ENCODE measurements at places on chromosomes 4 and X.

- DNase-seq = no peak
These were observed 70.2 kb upstream of the ETNPPL start for GRCh38 chr4:108833046-108833445.

DNA sequence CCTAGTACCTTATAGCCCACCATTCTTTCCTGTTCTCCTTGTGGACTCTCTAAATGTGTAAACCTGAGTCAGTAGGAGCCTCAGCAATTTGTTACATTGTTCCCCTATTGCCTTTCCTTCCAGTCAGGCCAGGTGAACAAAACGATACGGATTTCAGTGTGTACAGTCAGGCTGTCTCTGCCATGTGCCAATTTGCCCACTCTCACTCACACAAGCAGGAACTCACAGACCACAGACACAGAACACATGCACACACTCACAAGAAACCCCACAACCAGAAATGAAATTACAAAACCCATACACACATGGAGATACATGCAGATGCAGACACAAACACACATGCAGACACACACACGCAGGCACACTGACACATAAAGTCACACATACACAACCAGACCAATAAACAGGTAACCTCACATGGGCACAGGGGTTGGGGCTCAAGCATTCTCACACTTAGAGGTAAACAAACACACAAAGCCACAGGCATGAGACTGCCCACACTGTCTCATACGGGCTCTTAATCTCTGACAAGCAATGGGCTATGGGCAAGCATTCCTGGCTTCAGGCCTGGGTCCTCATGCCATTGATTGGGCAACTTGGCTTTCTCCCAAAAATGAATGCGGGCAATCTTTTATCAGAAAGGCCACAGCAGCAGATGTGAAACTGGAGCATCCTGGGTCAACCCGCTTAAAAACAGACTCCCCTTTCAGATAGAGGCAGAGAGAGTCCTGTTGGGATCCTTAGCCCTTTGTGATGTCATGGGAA, 68.7 kb downstream of the NBDY start:
- no peak for DNase-seq

DNA sequence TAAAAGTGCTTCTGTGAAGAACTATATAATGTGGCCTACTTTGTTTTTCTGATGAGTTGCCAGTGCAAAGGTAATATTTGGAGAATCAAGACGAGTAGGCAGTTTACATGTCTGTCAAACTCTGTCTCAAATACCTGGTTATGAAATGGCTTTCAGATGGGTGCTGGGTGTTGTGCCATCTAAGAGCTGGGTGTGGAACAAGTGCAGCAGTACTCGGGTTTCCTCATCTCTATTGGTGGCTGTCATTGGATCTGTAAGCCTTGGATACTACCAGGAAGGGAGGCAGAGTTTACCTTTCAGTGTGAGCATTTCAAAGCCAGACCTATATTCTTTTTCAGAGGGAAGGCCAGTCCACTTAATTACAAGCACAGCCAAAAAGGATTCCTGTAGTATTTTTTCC, 37.2 kb downstream of the MTM1 start:
- no peak for DNase-seq

DNA sequence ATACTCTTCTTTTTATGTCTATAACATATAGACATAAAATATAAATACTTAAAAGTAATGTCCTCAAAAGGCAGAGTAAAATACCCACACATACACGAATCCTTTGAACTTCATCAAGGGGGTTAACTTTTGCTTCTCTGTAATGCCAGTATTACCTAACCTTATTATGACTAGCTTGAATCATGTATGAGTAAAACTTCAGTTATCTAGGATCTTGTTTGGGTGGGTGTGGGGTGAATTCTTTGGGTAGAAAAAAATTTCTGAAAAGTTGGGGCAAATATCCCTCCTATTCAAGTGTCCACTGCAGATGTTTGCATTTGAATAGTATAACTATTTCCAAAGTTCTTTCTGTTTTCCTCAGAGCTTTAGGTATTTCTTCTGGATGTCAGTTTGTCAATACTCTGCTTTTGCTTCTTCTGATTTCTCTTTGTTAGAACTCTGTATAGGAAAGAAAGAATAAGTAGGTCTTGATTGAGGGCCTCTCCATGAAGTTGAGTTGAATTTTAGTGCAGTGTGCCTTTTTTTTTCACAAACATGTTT, 173.8 kb downstream of the ADGRL3 start:
- no peak for DNase-seq

- DNase-seq = peak; percentile 83
These were observed 220.4 kb downstream of the SPRY1 start for GRCh38 chr4:123616951-123617461.

DNA sequence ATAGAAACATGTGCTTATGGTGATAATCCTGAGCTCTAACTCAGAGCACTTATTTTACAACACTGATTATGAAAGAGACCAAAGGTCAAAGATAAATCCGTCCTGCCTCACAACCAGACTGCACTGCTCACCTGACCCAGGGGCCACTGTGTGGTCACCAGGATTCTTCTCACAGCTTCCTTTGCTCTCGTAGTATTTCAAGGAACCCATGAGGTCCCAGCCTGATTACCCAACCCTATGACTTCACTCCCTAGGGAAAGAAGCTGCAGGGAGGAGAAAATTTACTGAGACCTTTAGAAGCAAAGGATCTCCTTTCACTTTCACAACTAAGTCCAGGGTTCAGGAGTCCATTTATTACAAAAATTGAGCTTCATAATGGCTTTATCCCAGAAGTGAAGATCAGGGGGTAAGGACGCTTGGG, 9.6 kb downstream of the SLC25A5 start:
- DNase-seq = no peak

GRCh38 chrX:9298221-9298620, 166.6 kb upstream of the TBL1X start:
- no peak for DNase-seq

DNA sequence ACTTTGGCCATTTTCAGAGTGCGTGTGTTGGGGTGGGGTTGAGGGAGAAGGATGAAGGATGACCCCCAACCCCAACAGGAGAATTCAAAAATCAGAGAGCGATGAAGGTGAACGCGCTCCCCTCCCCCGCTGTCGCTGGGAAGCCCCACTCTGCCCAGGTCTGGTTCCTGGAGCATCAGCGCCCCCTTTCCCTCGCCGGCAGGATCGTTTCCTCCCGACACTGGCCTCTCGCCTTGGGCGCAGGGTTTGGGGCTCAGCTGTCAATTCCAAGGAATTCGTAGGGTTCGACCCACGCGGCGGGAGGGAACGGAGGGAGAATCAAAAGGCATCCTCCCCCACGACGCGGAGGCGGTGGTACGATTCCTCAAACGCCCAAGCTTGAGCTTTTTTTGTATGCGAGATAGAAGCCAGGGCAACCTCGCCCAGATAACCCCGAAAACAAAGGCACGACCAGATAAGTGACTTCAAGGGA, 1.0 kb upstream of the PDGFRA start:
- no peak for DNase-seq

DNA sequence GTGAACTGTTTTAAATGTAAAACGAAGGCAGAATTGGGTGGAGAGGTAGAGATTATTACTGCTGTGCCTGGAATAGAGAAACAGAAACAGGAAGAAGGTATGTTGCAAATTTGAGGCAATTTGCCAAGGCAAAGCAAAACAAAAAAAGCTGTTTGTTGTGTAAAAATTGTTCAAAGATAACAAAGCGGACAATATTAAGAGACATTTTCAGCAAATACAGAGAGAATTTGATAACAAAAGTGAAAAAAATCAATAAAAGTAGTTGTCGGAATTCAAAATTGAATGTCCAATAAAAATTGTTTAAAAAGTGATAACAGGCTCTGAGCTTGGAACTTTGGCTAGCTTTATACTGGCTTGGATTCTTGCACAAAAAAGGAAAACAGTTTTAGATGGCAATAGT, 14.4 kb upstream of the SMS start:
- no peak for DNase-seq

- no peak for DNase-seq
These were observed 4.0 kb downstream of the PRPS1 start for GRCh38 chrX:107632346-107632745.

DNA sequence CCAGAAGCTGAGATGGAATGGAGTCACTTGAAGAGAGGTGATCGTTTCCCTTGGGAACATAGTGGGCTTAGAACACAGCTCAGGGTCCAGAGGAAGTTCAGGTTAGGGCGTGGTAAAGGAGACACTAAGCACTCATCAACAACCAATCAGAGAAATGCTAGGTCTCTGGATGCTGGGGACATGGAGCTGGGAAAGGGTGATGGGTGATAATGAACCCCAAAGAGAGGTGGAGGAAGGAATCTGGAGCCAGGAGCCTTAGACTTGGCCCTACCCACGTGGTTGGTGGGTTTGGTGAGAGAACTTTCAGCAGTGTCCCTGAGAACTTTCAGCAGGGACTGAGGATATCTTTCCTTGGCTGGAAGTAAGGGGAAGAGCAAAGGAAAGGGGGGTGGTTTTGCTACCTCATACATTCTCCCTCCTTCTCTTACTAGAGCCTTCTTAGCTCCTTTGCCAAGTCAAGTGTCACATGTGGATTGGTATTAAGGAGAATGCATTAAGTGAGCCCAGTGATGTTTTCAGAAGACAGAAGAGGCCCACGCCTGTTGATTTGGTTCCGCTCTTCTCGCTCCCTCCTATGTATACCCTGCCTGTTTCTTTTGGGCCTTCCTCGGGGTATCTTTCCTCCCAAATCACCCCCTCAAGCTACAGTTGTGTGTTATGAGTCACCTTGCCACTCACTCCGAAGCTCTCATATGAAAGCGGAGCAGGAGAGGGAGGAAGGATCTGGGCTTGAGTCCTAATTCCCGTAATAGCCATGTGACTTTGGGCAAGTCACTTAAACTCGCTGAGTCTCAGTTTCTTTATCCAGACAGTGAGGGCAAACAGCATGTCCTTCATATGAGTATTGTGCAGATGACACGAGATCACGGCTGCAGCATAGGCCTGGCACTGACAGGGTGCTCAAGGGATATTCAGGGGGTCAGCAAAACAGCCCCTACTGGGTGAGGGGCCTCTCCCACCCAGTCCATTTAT, 63.1 kb downstream of the TSC22D3 start:
- no peak for DNase-seq

- no peak for DNase-seq
These were observed 158.3 kb downstream of the AFAP1 start for GRCh38 chr4:7781366-7781765.

- DNase-seq = peak; percentile 55
These were observed 978 bp downstream of the HS6ST2 start for GRCh38 chrX:132957211-132958090.

- peak; percentile 13 for DNase-seq
These were observed 35.9 kb upstream of the LRAT start for GRCh38 chr4:154707877-154708276.

DNA sequence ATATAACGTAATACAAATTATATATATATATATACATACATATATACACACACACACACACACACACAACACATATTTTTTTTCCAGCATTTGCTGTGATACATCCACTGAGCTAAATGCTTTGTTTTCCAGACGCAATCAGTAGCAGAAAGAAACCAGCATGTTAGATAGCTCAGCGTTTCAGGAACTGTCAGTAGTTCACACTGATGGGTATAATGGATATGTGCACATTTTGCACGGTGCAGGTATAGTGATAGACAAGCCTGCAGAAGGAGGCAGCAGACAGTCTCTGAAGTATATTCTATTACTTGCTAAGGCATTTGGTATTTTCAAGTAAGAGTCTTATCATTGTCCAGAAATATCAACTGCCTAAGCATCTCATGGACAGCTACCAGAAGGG, 741.6 kb upstream of the HS3ST1 start:
- DNase-seq = peak; percentile 15

- no peak for DNase-seq
These were observed 91.0 kb downstream of the MAMLD1 start for GRCh38 chrX:150454083-150454482.

GRCh38 chr4:127922226-127922625, 41.5 kb downstream of the PLK4 start:
- no peak for DNase-seq

- DNase-seq = no peak
These were observed 94.3 kb downstream of the GATB start for GRCh38 chr4:151666501-151666900.

DNA sequence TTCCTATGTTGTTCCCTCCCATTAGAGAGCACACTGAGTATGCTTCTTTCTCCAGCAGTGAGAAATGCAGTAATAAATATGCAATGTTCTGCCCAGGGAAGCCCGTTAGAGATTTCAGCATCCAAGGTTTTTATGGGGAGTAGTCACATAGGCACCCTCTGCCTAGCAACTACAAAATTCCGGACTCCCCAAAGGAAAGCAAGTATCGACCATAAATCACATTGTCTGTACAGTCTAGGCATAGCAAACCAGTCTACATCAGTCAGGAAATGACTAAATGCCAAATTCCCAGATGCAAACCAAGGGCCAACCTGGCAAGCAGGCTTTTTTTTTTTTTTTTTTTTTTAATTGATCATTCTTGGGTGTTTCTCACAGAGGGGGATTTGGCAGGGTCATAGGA, 34.8 kb downstream of the GPR101 start:
- DNase-seq = no peak

- DNase-seq = no peak
These were observed 35.4 kb downstream of the FABP2 start for GRCh38 chr4:119286377-119287002.

DNA sequence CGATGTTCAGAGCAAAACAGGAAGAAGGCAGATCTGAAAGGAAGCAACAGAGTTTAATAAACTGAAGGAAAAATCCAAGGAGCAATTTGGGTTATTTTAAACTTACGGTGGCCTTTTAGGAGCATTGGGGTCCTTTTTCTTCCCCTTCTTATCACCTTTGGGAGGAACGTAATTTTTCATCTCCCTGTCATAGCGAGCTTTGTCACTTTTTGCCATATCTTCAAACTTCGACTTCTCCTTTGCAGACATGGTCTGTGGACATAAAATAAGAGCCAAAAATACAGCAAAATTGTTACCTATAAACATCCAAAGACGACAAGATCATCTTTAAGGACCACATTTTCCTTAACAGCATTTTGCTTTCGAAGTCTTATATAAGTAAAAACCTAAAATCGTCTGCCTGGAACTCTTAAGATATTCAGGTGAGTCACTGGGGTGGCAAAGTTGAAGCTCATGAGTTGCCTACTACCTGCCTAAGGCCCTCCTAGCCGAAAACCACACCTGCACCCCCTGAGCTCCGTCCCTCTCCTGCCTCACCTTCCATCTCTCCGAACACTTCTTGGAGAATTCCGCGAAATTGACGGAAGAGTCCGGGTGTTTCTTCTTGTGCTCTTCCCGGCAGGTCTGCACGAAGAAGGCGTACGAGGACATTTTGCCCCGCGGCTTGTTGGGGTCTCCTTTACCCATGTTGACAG, 1.0 kb downstream of the HMGB2 start:
- DNase-seq = peak; percentile 6

GRCh38 chr4:4818415-4819212, 40.9 kb upstream of the MSX1 start:
- no peak for DNase-seq

DNA sequence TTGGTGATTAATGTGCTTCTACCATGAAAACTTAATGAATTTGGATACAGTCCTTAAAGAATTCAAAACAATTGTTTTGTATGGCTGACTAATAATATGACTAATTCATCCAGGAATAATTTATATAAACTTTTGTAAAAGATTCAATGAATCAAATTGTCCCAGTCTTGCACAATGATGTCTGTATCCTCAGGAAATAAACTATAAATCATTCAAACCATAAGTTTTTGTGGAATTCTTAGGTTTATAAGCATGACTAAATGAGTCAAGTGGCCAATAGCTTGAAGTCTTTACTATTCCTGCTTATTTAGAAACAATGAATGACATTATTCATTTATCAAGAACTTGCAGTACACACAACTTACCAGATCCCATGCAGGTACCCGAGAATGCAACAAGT, 935.0 kb upstream of the INTU start:
- DNase-seq = no peak
